Caudate nucleus (tissue), 63 donors: ENCODE measurements at places on chromosomes 1 and 21.

- DNase-seq = no peak
Measured at GRCh38 chr1:22739648-22740385, 29.2 kb downstream of the EPHB2 start.

- no peak for DNase-seq
Measured at GRCh38 chr1:240395336-240395735, 216.6 kb downstream of the GREM2 start.

- DNase-seq = no peak
Measured at GRCh38 chr1:88186911-88187310, 497.2 kb upstream of the PKN2 start.

- no peak for DNase-seq
Measured at GRCh38 chr1:24155011-24155782, 12.3 kb upstream of the IL22RA1 start.

- no peak for DNase-seq
Measured at GRCh38 chr1:48232722-48233121, 10.2 kb downstream of the SLC5A9 start.

DNA sequence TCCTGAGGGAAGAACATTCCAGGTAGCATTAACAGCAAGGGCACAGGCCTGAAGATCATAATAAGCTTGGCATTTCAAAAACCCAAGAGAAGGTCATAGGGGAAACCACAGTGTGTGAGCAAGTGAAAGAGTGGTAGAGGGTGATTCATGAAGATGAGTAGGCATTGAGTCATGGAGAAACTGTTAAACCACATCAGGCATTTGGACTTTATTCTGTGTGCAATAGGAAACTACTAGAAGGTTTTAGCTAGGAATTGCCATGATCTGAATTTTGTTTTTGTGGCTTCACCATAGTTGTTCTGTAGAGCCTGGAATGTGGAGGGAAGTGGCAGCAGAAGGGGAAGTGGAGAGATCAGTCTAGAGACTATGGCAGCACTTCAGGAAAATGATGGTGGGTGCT is 359.0 kb upstream of the PTBP2 start:
- no peak for DNase-seq

- DNase-seq = no peak
Measured at GRCh38 chr1:233607252-233608119, 6.4 kb upstream of the KCNK1 start.

DNA sequence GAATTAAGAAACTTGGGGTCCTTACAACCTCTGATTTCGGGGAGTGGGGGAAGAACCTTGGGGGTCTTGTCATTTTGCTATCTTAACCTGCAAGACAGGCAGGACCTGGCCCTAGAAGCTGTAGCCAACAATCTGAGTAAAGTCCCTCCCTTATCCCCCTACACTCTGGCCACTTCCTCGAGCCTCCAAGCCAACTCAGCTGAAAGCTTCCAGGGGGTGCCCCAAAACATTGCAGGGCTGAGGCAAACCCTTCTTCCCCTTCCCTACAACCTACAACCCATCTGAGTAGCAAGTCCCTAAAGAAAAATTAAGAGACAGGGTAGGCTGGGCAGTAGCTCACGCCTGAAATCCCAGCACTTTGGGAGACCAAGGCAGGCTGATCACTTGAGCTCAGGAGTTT is 5.0 kb downstream of the CERS2 start:
- no peak for DNase-seq

DNA sequence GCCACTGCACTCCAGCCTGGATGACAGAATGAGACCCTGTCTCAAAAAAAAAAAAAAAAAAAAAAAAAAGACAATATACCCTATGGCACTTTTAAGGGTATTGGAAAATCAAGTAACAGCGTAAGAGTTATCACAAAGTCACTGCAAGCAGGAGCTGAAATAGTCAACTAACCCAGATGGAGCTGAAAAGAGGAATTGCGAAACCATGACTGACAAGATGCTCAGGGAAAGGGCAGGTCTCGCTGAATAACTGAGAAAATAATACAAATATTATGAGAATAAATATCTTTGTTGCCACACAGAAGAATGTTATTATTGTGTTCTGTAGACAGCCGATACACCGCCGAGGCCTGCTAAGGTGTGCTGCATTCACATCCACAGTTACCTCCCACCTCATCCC is 17.8 kb downstream of the HLCS start:
- no peak for DNase-seq

- DNase-seq = peak; percentile 4
Measured at GRCh38 chr1:154157520-154158306, 2.8 kb upstream of the NUP210L start.

DNA sequence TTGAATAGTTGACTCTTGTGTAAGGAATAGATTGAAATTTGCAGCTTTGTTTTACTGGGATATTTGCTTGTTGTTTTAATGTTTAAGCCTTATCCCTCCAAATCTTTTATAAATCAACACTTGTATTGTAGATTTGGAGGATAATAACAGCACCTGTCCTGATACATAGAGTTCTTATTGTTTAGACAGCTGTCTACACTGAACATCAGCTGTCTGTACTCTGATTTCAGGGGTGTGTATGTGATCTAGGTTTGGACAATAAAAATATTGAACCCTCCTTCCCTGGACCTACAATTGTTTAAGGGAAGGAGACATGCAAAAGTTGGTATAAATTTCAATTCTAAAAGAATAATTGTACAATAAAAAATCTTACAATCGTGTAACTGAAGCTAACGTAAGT is 48.3 kb upstream of the DPH5 start:
- no peak for DNase-seq

GRCh38 chr21:33478935-33479678 is 667 bp downstream of the TMEM50B start:
- DNase-seq = no peak
